SHP77 (cell line): ENCODE measurements at places on chromosomes 11 and 22.
A peak's percentile ranks its signal among the peaks of the same experiment; 100 is the strongest.

- DNase-seq: no peak
Measured at GRCh38 chr11:20501252-20501651, 98.2 kb upstream of the SLC6A5 start.

- no peak for DNase-seq
Measured at GRCh38 chr11:116773203-116774097, 663 bp upstream of the BUD13 start.

DNA sequence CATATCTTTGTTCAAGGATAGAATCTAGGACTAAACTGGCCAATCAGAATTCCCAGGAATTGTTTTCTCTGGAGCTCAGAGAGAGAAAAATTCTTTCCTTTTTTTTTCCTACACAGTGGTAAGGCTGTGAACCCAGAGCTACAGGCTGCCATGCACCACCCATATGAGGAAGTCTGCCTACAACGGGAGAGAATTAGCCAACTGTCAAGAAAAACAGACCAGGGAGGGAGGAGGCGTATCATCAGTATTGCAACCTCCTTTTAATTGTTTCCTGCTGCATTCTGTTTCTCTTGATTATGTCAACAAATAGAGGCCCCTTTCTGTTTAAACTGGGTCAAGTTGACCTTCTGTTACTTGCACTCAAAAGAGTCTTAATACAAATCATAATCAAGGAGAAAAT is 176.5 kb upstream of the UBASH3B start:
- no peak for DNase-seq

DNA sequence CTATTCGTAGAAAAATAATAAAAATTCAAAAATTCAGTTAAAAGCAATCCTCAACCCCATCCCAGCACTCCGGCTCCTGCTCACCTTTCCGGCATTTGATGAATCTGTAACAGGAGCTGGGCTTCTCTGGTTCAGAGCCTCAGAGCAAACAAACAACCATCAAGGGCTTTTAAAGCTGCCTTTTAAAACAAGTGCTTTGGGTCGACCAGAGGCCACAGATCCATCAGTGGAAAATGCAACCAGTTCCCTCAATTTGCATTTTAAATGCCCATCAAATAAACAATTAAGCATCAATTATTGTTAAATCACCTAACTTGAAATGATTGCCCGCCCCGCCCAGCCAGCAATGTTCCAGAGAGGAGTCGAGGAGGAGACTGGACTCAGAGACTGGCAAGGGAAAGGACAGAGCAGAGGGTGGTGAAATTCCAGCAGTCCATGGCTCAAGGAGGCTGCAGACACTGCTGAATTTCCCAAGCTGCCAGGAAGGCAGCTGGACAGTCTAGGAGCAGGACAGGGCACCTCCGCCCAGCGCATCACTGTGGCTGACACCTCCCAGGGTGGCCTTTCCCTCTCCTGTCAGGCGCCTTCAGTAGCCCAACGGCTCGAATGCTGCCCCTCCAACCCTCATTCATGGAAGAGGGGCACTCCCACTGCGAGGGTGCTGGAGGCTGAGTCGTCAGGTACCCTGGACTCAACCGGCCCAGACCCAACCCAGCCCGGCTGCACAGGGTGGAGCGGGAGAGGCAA is 7.5 kb downstream of the FXYD6 start:
- no peak for DNase-seq

DNA sequence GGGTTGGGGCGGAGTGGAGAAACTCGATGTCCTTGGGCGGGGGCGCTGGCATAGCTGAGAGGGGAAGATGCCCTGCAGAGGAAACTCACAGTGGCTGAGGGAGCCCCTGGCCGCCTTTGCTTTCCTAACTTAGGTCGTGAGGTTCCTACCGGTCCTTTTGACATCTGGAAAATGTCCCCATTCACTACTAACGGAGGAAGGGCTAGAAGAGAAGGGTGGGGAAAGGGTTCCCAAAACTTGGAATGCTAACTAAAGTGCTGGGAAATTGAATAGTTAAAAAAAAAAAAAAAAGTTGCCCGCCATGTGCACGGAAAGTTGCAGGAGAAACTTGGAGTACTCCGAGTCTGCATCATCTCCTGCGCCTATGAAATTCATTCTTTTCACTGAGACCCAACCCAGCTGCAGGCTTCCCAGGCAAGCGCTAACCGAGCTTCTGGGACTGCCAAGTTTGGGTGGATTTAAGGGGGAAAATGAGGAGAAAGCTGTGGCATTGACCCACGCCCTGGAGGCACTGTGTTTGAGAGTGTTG is 796 bp downstream of the TIMP3 start:
- DNase-seq: no peak

DNA sequence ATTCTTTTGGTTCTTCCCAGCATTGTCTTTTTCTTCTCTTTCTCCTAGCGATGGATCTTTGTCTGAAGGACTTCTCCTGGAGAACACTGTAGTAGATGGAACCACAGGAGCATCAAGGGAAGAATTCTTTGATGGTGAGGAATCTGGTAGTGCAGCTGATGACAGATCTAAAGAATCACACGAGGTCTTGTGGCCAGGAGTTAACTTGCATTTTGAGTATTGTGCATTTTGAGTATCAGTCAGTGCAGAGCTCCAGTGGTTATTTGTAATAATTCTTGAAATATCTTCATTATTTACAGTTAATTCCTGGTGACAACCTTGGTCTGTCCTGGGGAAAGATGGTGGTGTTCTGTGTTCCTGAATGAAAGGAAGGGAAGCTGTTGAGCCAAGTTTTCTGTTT is 14.5 kb upstream of the POGLUT3 start:
- DNase-seq: no peak

DNA sequence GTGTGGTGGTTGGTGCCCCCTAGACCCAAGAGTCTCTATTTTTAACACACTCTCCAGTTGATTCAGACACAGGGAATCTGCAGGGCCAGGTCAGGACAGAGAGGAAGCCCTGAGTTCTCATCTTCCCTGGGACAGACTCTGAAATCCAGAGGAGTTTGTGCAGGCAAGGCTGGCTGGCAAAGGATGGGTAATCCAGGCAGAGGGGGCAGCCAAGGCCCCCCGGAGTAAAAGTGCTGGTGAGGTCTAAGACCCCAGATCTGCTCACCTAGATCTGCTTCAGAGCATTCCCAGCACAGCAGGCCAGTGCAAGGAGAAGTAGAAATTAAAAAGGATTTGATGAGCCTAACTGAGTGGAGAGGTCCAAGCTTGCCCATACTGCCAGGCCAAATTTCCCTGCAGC is 40.6 kb upstream of the MN1 start:
- no peak for DNase-seq

- no peak for DNase-seq
Measured at GRCh38 chr11:32821917-32822560, 7.7 kb upstream of the PRRG4 start.

DNA sequence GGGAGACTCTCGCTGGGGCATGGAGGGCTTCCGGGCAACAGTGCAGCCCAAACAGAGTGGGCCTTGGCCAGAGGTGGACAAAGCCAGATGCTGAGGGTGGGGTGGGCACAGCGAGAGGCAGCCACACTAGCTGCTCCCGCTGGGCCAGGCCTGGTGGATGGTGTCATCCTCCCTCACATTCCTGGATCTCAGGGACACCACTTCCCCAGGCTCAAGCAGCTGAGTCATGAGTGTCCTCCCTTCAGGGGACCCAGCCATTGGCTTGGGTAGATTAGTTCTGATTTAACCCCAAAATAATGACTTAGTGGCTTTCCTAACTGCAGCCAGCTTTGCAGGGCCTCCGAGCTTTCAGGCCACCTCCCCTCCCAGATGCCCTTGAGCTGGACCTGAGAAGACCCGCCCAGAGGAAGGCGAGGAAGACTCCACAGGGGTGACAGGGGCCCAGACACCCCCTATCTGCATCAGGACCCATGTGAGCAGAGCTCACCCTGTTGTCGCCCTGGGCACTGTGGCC is 25.9 kb upstream of the WNT7B start:
- no peak for DNase-seq

- DNase-seq: no peak
Measured at GRCh38 chr11:121723246-121723741, 270.5 kb upstream of the SORL1-AS1 start.

GRCh38 chr11:116939499-116939898 is 102.1 kb upstream of the APOA1 start:
- no peak for DNase-seq

DNA sequence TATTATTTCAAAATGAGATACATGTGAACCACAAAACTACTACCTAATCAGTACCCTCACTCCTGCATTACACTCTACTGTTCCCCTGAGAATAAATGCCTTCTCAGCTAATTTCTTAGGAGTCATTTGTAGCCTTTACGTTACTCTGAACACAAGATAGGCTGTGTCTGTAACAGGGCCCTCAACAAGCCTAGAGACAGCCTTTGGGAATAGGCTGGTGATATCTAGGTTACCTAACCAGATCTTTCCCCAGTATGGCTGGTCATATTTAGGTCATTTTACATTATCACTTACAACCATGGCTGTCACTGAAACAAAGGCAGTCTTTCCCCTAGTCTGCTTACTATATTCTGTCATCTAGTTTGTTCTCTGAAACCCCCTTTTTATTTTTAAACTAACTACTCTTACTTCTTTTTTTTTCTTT is 14.2 kb downstream of the ATM start:
- DNase-seq: no peak

DNA sequence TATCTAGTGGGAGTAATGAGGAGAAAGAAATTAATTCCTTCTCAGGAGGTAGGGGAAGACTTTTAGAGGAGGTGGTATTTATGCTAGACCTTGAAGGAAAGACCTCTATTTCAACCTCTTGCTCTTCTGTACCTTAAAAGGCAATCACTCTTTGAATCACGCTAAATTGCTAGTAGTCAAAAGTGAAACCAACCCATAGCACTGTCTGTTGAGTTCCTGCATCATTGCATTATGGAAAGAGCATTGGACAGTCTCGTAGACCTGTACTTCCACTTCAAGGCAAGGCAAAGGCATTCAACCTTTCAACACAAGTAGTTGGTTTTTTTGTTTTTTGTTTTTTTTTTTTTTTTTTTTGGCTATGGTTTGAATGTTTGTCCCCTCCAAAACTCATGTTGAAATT is 770.4 kb downstream of the ETS1 start:
- no peak for DNase-seq

DNA sequence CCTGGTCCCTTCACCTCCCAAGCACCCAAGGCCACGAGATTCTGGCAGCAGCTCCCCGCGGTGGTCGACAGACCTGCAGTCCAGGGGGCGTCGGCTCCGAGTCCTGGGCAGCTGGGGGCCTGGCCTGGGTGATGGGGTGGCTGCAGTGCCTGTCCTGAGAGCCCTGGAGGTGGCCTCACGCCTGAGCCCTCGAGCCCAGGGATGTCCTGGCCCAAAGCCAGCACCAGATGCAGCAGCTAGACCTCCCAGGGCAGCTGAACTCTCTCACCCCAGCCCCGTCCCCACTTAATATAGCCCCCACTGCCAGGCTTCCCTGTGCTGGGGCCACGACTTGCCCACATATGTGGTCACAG is 6.6 kb downstream of the LMNTD2 start:
- DNase-seq: no peak

DNA sequence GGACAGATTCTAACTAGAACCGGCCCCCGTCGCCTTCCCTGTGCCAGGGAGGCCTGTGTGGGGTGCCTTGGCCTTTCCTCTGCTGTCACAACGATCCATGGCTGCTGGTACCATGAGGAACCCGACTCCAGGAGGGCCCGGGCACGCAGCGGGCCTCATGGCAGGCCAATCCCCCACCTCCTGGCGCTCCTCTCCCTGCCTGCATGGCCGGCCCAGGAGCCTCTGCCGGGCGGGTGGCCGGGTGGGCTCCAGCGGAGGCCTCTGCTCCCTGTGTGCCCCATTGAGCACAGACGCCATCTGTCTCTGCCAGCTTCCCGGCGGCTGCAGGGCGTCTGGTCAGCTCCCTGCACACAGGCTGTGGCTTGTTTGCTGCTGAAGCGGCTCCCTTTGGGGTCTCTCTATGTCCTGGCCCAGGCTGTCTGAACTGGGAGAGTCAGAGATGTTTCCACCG is 86.5 kb downstream of the MYEOV start:
- no peak for DNase-seq

GRCh38 chr22:24144056-24144777 is 37.1 kb upstream of the SUSD2 start:
- DNase-seq: no peak

DNA sequence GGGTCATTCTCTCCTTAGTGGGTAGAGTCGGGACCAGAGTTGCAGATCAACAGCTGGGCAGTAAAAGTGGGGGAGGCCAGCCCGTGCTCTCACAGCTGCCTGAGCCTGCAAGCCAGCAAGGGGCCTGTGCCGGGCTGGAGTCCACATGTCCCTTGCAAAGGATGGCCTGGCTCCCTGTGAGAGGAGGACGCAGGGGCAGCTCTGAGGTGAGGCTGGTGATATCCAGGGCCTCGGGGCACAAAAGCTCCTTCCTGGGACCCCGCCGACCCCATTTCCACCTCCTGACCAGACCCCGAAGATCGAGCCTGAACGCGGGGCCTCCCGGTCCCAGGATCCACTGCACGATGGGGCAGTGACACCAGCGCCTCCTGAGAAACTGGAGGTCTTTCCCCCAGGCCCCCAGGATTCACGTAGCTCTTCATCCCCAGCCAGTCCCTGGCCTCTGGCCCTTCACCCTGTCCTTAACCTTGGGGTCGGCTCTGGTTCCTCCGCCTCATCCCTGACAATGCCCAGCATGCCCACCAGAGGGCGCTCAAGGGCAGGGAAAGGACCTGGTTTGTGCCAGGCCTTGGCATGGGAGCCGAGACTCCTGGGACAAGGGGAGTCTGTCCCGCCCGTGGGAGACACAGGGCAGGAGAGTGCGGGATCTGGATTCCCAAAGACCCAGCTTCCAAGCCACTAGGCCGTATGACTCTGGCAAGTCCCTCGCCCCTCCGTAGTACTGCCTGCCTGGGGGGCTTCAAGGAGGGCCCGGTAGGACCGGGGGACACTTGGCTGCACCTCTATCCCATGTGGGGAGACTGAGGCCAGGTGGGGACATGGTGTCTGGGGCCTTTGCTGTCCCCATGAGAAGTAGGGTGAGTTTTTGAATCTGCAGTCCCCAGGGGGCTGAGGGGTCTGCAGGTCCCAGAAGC is 17.8 kb upstream of the WNT7B start:
- peak; percentile 72 for DNase-seq

- no peak for DNase-seq
Measured at GRCh38 chr11:119545978-119546915, 123.3 kb upstream of the THY1 start.

DNA sequence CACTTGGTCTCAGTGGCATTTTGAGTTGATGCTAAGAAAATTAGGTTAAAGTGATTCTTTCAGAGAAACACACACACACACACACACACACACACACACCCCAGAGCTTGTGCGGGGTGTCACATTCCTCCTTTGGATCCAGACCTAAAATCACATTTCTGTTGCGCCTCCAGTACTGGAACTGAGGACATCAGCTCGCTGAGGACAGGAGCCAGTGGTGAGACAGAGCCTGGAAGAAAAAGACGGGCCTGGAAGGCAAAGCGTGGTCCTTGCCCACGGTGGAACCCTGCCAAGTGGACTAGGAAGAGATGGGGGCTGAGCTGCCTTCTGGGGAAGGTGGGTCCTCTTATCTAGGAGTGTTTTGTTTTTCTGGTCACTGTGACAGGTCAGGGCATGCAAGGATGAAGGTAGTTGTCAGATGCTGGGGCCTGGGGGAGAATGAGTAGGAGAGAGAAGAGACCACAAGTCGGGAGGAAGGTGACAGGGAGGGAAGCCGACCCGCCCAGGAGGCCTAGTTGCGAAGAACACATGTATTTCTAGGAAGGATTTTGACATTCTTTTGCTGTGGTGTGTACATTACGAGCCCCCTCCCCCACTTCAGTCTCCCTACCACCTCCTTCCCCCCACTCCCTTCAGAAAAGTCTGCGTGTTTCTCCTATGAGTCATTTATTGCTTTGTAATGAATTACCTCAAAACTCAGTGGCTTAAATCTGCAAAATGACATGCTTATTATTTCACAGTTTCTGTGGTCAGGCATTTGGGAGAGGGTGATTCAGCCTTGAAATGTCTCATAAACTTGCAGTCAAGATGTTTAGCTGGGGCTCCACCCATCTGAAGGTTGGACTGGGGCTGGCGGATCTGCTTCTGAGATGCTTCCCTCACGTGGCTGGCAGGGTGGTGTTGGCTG is 4.8 kb upstream of the ELFN2 start:
- DNase-seq: no peak
